AML-193 (cell line): ENCODE measurements at places on chromosomes 6 and 20.

DNA sequence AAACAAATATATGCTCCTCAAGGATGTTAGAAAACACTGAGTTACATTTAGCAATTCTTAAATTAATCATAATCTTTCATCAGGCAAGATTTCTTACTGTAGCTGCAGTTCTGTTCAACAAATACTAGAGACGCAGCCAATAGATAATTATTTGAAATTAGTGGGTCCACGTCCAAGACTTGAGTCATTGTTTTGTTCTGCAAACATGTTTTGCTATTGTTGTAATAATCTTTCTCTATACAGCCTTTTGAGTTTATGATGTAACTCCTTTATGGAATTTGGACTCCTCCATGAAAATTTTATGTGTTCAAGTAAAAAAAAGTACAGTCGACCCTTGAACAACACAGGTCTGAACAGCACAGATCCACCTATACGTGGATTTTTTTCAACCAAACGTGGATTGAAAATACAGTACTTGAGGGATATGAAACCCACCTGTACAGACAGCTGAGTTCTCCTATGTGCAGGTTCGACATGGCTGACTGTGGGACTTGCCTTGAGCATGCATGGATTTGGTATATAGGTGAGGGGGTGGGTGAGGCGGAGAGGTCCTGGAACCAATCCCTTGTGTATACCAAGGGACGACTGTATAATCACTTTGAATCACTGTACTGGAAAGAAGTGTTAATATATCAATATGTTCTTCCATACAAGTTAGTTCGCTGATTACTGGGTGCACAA is 41.3 kb upstream of the SLC22A16 start:
- DNase-seq: no peak

- no peak for DNase-seq
Measured at GRCh38 chr6:84739866-84740208, 24.6 kb downstream of the TBX18 start.

- DNase-seq: peak; percentile 90
Measured at GRCh38 chr20:4012589-4012988, 2.8 kb downstream of the RNF24 start.

DNA sequence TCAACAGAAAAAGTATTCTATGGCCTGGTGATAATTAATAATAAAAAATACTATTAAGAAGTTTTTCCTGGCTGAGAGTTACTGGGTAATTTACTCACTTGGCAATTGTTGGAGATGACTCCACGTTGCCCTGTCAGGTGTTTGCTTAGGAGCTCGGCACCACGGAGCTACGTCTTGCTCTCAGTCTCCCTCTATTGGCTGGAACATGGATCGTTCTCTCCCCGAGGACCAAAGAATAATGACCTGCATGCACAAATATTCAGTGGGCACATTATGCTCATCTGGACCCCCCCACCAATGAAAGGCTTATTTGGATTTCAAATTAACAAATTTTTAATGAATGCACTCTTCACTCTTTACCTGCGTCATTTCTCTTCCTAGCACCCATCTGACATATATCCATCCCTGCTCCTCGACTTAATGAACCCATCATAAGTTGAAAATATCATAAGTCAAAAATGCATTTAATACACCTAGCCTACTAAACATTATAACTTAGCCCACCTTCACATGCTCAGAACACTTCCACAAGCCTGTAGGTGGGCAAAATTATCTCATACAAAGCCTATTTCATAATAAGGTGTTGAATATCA is 71.0 kb upstream of the CD83 start:
- DNase-seq: peak; percentile 59

- peak; percentile 80 for DNase-seq
Measured at GRCh38 chr6:157304899-157305663, 18.2 kb downstream of the TMEM242 start.

DNA sequence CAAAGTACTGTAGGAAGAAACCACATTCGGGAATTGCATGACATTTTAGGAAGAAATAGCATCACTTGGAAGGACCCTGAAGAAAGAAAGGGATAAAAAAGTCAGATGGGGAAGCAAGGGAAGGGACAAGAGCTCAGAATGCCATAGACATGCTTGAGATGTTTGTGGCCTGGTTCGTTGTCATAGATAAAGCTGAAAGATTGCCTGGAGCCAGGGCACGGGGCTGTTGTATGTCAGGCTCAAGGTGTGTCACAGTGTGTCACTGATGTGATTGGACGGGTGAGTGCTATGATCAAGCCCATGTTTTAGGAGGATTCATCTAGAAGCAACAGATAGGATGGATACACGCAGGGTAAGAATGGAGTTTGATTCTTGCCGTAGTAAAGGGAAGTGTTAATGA is 216.2 kb upstream of the SOX4 start:
- DNase-seq: no peak

DNA sequence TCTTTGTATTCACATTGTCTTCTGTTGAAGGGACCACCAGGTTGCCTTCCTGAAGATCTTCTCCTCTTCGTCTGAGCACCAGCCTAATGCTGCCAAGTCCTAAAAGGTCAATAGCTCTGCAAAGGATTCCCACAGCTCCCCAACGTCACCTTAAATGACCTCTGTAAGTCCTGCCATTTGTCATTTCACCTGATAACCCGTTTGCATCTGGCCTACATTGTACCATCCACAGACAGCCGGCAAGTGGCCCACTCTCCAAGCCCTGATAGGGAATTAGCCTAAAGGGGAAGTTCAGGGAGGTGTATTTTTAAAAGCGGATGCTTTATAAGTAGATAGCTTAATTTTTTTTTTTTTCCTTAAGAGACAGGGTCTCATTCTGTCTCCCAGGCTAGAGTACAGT is 127.8 kb downstream of the ZMYND8 start:
- no peak for DNase-seq

DNA sequence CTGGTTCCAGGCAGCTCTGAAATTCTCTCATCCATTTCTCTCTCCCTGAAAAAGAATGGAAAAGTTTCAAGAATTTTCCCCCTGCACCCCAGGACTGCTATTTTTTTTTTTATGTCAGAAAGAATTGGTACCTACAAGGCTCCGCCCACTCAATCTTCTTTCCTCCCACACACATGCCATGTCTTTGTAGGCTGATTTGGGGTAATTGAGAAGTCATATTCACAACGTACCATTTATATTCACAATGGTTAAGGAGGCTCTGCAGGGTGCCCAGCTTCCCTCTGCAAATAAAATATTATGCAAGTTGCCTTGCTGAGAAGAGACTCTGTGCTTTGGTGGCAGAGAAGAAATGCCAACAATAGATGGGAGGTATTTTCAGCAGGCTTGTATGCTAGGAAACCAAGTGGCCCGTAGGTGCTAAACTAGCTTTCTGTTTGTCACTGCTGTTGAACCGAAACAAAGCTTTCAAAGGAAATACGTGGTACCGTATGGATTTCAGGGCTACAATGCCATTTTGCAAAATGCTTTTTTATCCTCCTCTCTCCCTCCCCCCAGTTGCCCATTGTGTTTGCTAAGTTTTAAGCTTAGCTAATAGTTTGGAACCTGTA is 150.0 kb downstream of the PHACTR1 start:
- DNase-seq: no peak

DNA sequence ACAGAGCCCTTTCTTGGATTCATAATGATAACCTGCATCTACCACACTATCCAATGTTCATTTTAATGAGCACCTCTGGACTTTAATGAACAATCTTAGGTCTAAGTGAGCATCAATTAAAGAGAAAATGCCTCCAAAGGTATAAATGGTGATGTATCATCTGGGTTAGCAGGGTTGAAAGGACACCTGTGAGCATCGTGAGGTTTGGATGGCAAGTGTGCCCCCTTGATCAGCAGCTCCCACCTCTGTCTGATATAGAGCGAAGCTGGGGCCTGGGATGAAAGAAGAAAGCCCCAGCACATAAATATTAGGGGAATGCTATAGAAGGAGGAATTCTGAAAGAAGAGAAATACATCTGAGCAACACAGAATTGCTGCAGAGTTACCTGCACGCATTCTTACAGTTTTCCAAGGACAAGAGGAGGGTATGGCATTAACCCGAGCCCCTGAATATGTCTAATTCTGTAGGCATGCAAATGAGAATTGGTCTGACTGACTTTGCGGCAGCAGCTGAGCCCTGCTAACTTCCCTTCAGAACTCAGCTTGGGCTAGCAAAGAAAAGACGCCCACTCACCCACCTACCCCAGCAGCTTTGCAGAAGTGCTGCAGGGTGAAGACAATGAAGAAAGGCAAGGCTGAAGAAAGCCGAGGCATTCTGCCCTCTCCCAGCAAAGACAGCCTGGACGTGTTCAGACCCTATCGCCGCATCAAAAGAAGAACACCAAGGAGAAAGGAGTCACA is 136.2 kb downstream of the GMPR start:
- no peak for DNase-seq

- no peak for DNase-seq
Measured at GRCh38 chr6:34934516-34934915, 45.5 kb downstream of the ANKS1A start.

DNA sequence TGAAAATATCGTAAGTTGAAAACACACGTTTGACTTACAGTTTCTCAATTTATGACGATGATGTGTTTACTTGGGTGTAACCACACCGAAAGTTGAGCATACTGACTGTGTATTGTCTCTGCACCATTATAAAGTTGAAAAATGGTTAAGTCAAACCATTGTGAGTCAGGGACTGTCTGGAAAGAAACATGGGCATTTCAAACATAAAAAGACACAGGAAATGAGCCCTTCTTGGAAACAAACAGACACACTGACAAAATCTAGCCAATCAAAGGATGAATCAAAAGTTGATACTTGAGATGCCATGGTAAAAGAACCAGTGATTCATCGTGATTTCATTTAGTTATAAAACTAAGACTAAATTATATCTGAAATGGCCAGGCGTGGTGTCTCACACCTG is 5.3 kb downstream of the POPDC3 start:
- DNase-seq: no peak

- no peak for DNase-seq
Measured at GRCh38 chr6:133680994-133681393, 207.9 kb upstream of the TCF21 start.

GRCh38 chr6:15845492-15845891 is 182.7 kb upstream of the DTNBP1 start:
- no peak for DNase-seq

GRCh38 chr20:61739086-61739831 is 326.4 kb downstream of the TAF4 start:
- no peak for DNase-seq

DNA sequence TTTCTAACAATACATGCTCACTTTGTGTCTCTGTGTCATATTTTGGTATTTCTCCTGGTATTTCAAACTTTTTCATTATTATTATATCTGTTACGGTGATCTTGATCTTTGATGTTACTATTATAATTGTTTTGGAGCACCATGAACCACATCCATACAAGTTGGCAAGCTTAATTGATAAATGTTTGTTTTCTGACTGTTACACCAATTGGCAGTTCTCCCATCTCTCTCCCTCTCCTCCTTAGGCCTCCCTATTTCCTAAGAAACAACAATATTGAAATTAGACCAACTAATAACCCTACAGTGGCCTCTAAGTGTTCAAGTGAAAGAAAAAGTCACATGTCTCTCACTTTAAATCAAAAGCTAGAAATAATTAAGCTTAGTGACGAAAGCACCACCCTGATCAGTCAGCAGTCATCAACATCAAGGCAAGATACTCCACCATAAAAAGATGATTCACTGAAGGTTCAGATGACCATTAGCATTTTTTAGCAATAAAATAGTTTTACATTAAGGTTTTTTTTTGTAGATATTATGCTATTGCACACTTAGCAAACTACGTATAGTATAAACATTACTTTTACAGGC is 61.5 kb downstream of the IBTK start:
- DNase-seq: no peak

- DNase-seq: peak; percentile 55
Measured at GRCh38 chr20:10488534-10488933, 53.4 kb downstream of the SLX4IP start.

DNA sequence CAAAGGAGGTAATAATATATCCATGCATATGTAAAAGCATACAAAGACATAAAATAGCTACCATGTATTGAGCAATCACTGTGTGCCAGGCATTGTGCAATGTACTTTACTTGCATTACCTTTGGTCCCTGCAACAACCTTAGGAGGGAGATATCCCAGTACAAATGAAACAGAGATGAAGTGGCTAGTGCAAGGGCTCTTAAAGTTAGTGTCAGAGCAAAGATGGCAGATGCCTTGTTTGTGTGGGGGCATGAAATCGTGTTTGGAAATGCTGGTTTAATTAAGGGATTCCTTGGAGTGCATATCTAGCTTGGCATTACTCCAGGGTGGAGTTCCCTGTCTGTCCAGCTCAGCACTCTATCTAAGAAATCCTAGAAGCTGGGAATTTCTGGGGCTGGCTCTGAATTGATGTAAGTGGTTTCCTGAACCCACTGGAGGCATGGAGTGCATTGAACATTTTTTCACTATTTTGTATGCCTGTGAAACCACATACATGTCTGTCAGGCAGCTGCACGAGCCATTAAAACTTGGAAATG is 9.8 kb downstream of the PAQR8 start:
- DNase-seq: peak; percentile 7

- no peak for DNase-seq
Measured at GRCh38 chr6:1188199-1188598, 123.7 kb upstream of the FOXQ1 start.

GRCh38 chr6:151044465-151045441 is 179.3 kb downstream of the MTHFD1L start:
- DNase-seq: no peak

GRCh38 chr20:43831481-43832065 is 83.1 kb upstream of the TOX2 start:
- DNase-seq: no peak

GRCh38 chr6:139979021-139979725 is 604.7 kb upstream of the CITED2 start:
- no peak for DNase-seq

DNA sequence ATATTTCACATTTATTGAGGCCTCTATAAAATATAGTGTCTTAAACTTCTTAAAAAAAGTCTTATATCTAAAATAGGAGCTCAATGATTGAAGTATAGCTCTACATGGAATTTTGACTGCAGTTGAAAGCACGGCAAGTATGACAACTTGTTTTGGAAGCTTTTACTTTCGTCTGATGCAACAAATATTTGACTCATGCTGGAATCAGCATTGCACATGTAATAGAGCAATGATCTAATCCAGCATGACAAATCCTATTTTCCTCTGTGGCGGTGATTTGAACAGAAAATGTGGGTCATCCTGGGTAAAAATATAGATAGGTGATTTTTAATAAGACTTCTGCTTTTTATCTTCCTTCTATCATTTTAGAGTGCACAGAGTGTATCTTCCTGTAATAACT is 111.6 kb downstream of the TINAG start:
- DNase-seq: no peak
